Ammon's horn (tissue), 1 donor: ENCODE measurements at places on chromosomes 7 and 10.

DNA sequence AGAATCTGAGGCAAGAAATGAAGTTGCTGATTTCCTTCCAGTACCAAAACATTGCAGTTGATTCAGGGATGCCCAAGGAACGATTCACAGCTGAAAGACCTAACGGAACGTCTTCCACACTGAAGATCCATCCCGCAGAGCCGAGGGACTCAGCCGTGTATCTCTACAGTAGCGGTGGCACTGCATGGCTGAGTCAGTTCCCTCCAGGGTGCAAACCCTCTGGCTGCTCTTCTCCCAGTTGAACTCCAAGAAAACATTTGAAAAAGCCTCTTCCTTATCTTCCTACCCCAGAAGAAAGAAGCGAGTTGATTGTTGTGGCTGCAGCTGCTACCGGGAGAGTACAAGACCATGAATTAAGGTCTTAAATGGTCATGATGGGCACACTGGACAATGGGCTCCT lies 147.1 kb upstream of the PRSS1 start:
- no peak for DNase-seq

DNA sequence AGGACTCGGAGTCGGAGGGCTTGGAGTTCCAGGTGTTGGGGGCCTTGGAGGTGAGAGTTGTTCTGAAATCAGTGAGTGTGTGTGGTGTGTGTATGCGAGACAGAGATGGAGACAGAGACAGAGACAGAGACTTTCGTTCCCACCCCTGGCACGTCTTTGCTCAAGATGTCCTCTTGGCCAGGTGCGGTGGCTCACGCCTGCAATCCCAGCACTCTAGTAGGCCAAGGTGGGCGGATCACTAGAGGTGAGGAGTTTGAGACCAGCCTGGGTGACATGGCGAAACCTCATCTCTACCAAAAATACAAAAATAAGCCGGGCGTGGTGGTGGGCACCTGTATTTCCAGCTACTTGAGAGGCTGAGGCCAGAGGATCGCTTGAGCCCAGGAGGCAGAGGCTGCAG lies 20.0 kb upstream of the LIMK1 start:
- no peak for DNase-seq

DNA sequence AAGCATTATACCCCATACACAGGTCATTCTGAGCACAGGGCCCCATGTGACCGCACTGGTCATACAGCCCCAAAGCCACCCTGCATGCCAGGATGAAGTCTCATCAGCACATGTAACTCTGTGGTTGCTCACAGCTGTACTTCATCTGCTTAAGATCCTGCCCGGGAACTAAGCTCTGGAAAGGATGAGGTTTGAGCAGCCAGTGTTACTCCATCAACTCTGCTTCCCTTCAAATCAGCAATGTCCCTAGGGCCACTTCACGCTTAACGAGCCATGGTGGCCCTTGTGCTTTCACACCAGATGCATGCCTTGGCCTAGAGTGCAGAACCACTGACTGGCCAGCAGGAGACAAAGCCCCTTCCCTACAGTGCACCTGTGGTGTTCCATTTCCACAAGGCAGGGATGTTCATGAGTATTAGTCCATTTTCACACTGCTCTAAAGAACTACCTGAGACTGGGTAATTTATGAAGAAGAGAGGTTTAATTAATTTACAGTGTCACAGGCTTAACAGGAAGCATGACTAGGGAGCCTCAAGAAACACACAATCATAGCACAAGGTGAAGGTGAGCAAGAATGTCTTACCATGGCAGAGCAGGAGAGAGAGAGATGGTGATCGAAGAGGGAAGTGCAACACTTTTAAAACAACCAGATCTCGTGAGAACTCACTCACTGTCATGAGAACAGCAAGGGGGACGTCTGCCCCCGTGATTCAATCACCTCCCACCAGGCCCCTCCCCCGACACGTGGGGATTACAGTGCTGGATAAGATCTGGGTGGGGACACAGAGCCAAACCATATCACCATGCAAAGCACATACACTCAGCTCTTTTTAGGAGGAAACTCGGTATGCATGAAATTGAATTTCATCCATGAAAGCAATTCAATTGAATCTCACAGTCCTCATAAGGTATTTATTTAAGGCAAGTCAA lies 149.0 kb upstream of the CDCA7L start:
- no peak for DNase-seq

DNA sequence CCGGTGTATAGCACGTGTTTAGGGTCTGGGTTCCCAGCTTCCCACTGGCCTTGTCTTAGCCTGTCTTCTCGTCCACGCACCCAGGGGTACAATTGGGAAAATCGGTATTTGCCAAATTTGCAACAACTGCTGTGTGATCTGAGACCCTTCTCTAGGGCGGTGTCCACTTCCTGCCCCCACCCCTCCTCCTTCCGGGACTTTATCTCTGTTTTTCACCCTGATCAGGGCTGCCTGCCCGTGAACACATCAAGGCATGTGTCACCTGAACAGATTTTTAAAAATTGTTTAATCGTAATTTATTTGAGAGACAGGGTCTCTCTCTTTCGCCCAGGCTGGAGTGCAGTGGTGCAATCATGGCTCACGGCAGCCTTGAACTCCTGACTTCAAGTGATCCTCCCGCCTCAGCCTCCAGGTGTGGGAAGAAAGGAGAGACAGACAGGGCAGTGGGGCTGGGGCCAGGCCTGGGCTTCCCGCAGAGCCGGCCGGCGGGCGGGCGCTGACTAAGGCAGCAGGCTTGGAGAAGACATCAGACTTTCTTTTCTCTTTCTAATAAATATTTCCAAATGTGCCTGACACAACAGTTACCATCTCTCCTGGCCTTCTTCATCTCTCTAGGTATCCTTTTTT lies 27.5 kb downstream of the ELFN1 start:
- no peak for DNase-seq

DNA sequence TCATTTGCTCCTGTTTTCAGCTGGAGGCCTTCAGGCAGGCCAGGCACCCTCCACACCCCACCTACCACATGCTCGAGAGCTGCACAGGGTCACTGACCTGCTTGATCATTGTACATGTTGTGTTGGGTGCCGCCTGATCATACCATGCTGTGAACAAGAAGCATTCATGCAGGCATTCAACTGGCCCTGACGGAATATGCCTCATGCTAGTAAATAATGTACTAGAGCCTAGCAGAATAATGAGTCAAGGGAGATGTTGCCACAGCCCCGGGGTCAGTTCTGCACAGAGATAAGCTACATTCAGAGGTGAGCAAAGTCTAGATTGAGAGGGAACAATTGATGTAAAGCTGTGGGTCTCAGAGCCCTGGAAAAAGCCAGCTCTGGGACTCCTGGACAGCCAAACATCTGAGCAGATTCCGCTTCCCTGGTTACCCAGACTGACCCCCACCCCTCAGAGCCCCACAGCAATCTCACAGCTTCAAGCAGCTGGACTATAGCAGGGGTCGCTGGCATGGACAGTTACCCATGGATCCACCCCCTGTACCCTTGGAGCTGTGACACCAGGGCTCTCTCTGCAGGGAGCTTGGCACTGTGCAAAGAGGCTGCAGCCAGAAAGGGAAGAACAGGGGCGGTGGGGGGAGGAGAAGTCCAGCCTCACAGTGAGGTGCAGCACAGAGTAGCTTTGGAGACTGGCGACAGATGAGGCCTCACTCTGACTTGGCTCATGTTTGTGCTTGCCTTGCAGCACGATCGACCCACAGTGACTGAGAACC lies 86.6 kb downstream of the FRMPD2 start:
- peak; percentile 27 for DNase-seq

GRCh38 chr7:157601530-157601929 lies 264.7 kb downstream of the DNAJB6 start:
- peak; percentile 83 for DNase-seq

DNA sequence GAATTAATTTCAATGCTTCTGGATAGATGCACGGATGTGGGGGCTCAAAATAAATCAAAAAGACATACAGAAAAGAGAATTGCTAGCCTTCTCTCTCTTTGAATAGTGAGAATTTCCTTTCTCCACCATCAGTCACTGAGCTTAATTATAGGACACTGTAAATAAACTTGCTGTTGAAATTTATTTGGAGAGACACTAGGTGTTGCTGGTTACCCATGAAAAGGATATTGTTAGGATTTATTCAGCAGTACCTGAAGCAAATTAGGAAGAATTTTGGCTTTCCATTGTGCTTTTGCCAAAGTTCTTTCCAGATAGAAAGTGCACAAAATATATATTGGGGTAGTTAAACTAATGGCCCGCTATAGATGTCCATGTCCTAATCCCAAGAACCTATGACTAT lies 27.6 kb downstream of the GCC1 start:
- DNase-seq = no peak
